Stimulated activated CD4-positive, alpha-beta T cell treated with anti-CD3 and anti-CD28 coated beads, Interleukin-15, amount 100 ng/mL, for 1 hour (primary cell): ENCODE measurements at places on chromosomes 1 and 21.

GRCh38 chr1:234722904-234723720, 113.1 kb upstream of the IRF2BP2 start:
- peak; percentile 24 for DNase-seq

- no peak for DNase-seq
These were observed 40.2 kb downstream of the RASAL2 start for GRCh38 chr1:178134061-178134460.

GRCh38 chr1:244041466-244042120, 9.5 kb upstream of the ZBTB18 start:
- no peak for DNase-seq

DNA sequence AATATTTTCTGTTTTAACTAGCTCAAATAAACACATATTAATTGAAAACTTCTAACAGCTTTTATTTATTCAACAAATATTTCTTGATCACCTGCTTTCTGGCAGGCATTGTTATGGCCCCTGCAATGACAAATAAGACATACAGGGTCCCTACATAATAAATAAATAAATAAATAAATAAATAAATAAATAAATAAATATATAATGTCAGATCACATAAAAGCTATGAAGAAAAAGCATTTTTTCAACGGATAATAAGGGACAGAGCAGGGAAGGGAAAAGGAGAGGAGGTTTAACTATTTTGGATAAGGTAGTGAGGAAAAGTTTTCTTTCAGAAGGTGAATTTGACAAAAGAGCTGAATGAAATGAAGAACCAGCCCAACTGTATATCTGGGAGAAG, 115.0 kb downstream of the MAGI3 start:
- DNase-seq = no peak

- DNase-seq = no peak
These were observed 25.9 kb downstream of the COG2 start for GRCh38 chr1:230668227-230668626.

GRCh38 chr1:109959974-109960744, 24.4 kb upstream of the AHCYL1 start:
- no peak for DNase-seq

- DNase-seq = no peak
These were observed 3.6 kb downstream of the CHAF1B start for GRCh38 chr21:36388835-36389234.
